ENCODE measurements at places on chromosomes 6 and 20.

DNA sequence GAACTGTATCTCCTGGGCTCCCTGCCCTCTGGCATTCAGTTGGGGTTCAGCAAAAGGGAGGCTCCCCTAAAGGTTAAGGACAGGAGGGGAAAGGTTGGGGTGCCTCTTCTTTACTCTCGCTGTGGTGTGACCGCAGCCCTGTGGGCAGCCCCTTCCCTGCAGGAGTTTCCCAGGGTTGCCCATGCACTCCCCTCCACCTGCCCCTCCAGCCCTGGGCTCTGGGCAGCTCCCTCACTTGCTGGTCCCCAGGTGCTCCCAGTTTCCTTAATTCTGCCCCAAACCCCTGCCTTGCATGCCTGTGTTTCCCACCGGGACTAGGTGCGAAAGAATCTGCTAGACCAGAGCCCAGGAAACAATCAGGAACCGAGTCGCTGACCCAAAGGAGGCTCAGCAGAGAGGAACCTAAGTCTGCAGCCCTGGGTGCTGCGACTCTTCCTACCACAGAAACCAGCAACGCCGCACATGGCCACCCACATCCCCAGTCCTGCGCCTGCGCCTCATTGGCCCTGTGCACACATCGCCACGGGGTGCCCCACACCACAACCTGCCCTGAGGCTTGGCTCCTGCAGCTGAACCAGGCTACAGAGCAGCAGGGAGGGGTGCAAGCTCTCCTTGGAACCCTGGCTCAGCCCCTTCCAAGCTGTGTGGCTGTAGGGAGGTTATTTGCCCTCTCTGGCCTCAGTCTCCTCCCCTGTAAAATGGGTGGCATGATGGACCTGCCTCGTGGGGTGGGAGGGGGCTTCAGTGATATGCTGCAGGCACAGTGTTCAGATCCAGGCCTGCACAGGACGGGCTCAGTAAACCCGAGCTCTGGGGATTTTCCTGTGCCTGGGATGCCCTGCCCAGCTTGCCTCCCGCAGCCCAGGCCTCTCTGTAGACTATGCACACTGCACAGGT lies 487.6 kb downstream of the PREX1 start:
- no peak for DNase-seq

GRCh38 chr6:155033021-155033791 lies 38.1 kb downstream of the TIAM2 start:
- DNase-seq, result no peak

GRCh38 chr6:153058909-153059308 lies 56.4 kb upstream of the MTRF1L start:
- no peak for DNase-seq

DNA sequence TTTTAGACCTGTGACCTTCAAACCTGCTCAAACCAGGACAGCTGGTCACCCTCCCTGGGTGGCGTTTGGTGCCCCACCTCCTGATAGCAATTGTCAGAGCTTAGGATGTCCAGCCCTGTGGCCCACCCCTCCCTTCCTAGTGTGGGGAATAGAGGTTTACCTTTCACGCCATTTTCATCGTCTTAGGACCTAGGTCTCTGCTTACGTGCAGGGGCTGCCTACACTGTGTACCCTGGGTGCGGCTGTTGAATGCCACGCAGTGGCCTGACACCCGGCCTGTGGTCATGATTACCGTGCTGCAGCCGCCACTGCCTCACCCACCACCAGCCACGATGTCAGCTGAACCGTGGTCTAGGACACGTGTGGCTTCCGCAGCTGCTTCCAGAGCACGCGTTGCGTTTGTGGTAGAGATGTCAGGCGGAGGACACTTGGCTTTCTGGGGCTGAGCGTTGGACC lies 157.3 kb downstream of the DTNBP1 start:
- DNase-seq, result no peak

DNA sequence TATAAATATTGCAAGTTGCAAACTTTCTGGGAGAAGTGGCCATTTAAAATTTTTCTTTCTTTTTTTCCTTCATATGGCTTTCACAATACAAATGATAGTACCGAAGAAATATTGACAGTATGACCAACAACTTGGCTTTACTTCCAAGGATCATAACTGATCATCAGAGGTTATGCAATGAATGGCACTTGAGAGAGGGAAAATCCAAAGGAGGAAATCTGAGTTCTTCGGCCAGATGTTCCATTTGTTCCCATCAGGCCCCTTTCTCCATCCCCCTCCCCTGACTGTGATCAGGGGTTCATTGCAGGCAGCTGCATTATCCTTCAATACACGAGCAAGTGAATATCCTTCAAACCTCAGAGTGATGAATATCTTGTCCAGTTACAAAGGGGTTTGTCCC lies 130.0 kb upstream of the UST start:
- DNase-seq, result no peak

- peak; percentile 32 for DNase-seq
These were observed at the start of gene ARHGAP18 for GRCh38 chr6:129709769-129710449. TSS of gene ARHGAP18 (minus strand) at chr6:129710177. CDS start at chr6:129710136, 41 bp downstream.

DNA sequence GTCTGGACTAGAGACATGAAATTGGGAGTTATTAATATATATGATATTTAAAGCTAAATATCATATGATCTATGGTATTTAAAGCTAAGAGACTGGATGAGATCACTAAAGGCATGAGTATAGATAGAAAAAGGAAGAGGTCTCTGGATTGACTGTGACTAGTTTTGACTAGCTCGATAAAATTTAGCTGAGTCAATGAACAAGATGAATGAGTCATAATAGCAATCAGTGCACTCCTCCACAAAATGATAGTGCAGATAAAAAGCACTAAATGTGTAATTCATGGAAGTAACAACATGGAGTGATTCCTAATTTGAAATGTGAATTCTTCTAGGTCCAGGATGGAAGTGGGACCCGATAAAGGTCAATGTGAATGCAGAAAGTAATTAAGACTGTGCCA lies 127.4 kb downstream of the PFDN4 start:
- no peak for DNase-seq

- no peak for DNase-seq
These were observed 7.8 kb downstream of the UBE3D start for GRCh38 chr6:83057705-83058321.

DNA sequence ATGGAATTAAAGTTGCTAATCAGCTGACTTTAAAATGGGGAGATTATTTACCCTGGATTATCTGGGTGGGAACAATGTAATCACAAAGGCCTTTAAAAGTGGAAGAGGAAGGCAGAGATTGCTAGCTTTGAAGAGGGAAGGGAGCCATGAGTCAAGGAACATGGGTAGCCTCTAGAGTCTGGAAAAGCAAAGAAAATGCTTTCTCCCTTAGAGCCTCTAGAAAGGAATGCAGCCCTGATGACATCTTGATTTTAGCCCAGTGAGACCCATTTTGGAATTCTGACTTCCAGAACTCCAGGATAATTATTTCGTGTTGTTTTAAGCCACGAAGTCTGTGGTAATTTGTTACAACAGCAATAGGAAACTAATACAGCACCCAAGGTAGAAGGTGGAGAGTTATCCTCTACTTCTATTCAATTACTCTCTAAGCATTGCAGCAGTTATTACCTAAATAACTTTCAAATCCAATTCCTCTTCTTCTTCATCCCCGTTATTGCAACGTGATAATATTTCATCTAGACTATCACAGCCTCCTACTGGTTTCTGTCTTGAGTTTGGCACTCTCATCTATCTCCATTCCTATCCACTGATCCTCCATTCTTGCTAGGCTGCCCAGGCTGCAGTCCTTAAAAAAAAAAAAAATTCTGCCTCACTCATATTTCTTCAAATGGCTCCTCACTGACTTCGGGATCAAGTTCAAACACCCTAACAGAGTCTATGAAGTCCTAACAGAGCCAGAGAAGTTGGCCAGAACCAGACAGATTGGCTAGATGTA lies 224.3 kb downstream of the BTBD9 start:
- no peak for DNase-seq

- DNase-seq, result no peak
These were observed at the start of gene PCSK2 for GRCh38 chr20:17226410-17227218. TSS of gene PCSK2 (plus strand) at chr20:17227040. CDS start at chr20:17227306, 266 bp downstream.

DNA sequence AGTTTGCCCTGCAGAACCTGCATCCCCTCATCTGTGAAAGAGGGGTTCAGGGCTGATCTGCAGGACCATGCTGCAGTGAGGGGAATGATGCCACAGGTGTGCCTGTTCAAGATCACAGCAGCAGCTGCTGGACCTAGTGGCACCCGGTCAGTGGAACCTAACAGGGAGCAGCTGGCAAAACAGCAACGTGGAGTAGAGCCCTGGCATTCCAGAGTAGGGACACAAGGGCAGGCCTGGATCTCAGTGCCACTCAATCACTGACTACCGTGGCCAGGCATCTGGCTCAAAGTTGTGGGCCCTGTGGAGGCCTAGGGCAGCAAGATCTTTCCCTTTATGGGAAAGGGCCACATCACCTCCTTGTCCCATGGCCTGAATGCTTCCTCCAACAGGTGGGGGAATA lies 62.2 kb downstream of the INSM1 start:
- DNase-seq, result no peak

- no peak for DNase-seq
These were observed 41.0 kb downstream of the C20orf203 start for GRCh38 chr20:32632461-32633354.

DNA sequence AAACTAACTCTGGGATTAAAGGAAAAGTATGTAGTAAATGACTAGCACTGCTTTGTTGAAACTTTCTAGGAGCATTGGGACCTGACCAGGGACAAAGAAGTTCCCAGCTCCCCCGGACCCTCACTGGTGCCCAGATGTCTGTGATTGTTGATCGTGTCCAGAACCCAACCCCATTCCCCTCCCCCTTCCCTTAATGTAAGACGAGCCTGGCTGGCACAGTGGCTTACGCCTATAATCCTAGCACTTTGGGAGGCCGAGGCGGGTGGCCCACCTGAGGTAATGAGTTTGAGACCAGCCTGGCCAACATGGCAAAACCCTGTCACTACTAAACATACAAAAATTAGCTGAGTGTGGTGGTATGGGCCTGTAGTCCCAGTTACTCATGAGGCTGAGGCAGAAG lies 750.3 kb downstream of the CBLN4 start:
- DNase-seq, result no peak

- DNase-seq, result no peak
These were observed 212.5 kb downstream of the UTRN start for GRCh38 chr6:144497650-144498049.

DNA sequence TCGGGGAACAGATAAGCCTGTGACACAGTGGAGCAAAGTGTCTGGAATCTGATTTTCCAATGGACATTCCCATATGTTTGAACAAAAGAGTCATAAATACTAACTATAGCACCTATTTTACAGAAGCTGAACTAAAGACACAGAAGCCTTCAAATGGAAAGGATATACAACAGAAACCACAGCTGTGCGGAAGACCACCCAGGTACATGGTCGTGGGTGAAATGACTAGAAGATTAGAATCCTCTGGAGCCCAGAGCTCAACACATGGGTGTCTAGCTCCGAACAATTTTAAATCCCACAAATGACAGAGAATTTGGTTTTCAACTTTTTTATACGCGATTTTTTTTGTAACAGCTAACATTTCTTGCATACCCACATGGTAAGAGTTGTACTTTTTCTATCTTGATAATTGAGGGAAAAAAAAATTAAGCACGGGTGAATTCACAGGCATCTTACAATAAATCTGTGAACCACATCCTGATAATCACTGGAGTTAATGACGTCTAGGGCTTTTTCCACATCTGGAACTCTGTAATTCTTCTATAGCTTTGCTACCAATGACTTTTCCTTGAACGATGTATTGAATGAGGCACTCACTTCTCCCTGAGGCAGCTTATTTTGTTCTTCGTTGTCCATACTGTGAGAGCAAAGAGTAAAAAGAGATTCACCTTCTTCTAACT lies 271.1 kb upstream of the AGPAT4 start:
- no peak for DNase-seq

- DNase-seq, result no peak
These were observed 129.2 kb downstream of the MYB start for GRCh38 chr6:135310291-135310690.

- peak; percentile 14 for DNase-seq
These were observed at the start of gene GPR6 for GRCh38 chr6:109978174-109979032. TSS of gene GPR6 (plus strand) at chr6:109978311. CDS start at chr6:109979113, 802 bp downstream.

GRCh38 chr6:30684386-30685156 lies 1.9 kb downstream of the PPP1R18 start:
- no peak for DNase-seq

GRCh38 chr6:125809570-125810170 lies 18.9 kb downstream of the NCOA7 start:
- DNase-seq, result no peak

DNA sequence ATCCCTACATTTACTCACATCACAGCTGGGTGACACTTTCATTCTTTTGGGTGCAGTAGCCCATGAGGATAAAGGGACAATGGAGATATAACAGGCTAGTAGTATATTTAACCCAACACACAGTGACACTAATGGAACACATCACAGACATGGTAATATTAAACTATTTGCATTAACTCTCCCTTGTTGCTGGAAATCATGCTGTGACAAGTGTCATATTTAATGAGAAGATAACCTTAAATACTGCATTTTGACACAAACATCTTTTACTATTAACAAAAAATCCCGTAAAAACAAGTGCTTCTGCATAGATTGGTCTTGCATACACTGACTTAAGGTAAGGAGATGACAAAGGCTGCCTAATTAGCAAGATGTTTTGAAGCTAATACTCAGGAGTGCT lies 45.5 kb downstream of the CNR1 start:
- no peak for DNase-seq

- DNase-seq, result no peak
These were observed 4.5 kb upstream of the FRMD1 start for GRCh38 chr6:168083514-168083885.

DNA sequence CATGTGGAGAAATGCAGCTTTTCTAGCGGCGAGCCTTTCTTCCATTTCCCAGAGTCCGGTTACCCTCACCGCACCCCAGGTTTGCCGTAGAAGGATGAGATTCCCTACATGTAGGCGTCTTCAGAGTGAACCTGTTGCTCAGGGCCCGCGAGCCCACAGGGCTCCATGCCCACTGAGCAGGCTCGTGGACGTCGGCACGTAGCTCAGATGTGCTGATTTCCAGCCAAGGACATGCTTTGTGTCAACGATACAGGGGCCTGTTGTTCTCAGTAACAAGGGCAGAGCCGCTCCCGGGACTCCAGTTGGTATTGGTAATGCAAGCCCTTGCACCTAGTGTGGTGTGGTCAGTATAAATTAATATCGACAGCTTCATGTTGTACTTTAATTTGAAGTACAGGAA lies 159.6 kb downstream of the MTHFD1L start:
- no peak for DNase-seq

GRCh38 chr6:25960734-25961133 lies 1.9 kb upstream of the TRIM38 start:
- DNase-seq, result no peak

GRCh38 chr6:136975089-136975715 lies 53.1 kb downstream of the SLC35D3 start:
- no peak for DNase-seq

DNA sequence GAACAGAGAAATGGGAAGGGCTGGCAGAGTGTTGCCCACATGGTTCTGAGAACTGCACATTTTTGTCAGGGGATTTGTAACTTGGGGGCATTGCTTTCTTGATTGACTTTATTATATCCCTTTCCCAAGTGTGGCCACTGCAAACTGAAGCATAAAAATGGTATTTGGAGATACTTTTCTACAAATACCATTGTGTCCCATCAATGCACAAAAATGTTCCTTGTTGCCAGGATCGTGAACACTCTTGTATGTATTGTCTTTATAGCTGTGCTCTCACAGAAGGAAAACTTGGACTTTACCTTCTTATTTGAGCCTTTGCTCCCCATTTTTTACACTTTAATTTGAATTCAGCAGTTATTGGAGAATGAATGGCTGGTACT lies 57.1 kb upstream of the C20orf144 start:
- no peak for DNase-seq

Measured in stimulated activated CD4-positive, alpha-beta T cell treated with anti-CD3 and anti-CD28 coated beads, Interleukin-1b, Interleukin-23, amount 100 ng/mL, for 1 hour (primary cell).